ENCODE measurements at places on chromosomes 6 and 20.

DNA sequence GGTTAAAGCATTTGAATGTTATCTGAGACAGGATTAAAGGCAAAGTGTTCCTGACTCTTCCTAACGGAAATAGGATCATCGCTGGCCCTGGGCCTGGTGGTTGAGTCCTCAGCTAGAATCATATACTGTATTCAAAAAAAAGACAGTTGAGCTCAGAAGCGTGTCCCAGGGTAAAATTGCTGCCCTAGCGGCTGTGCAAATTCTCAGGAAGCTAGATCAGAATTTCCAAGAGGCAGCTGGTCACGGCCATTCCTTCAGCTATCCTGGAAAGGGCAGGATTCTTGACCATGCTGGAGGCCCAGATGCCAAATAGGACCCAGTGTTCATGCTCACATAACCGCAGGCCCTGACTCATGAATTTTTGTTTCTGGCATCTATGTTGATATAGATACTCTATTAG lies 67.4 kb downstream of the STMND1 start:
- no peak for DNase-seq

DNA sequence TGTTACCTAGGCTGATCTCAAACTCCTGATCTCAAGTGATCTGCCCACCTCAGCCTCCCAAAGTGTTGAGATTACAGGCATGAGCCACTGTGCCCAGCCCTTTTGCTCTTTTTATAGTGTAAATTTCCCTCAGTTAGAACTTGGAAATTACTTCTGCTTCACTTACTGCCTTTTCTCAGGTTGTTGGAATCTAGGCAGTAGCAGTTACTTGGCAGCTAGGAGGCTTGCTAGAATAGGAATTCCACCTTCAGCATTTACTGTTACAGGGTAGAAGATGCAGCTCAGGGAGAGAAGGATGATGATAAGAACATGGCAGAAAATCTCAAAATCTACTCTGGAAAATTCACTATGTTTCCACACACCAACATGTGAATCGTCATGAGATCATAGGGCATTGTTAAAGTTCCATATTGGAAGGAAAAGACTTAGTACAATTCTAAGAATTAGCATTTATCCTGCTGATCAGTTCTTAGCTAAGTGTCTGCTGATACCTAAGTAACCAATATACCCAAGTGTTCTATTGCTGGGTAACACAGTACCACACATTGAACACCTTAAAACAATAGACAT lies 182.2 kb downstream of the SLC16A10 start:
- DNase-seq, result no peak

GRCh38 chr6:33837971-33838665 lies 34.3 kb upstream of the MLN start:
- no peak for DNase-seq

GRCh38 chr6:15510536-15511247 lies 152.1 kb downstream of the DTNBP1 start:
- no peak for DNase-seq

Measured in CD4-positive, alpha-beta T cell (primary cell).